D721Med (cell line): ENCODE measurements at places on chromosomes 5 and 9.

- no peak for DNase-seq
Observed at GRCh38 chr5:112119508-112119907, 299.6 kb downstream of the EPB41L4A start.

GRCh38 chr5:52453176-52453575 is 334.5 kb upstream of the ITGA1 start:
- no peak for DNase-seq

GRCh38 chr9:131423171-131423581 is 29.3 kb downstream of the PRRC2B start:
- DNase-seq: no peak

- DNase-seq: no peak
Observed at GRCh38 chr9:23603311-23603710, 222.7 kb downstream of the ELAVL2 start.

DNA sequence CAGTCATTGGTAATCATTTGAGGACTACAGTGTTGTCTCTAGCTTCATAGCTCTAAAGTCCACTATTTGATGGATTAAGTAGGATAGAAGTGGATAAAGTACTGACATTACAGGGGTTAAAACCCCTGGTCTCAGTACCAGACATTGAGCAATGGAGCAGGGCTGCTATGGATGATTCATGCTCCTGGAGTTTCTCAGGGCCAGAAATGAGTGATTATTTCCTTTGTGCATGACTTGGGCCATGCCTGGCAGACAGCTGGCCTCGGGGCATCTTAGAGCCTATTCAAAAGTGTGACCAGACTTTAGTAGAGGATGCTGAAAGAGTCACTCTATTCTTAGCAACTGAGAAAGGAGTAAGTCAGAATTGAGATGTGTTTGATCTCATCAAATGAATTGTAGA is 350.7 kb upstream of the TLE4 start:
- DNase-seq: no peak

GRCh38 chr5:173752653-173753052 is 135.5 kb upstream of the CPEB4 start:
- no peak for DNase-seq

GRCh38 chr5:140346348-140347221 is at the start of gene HBEGF:
HBEGF (minus strand) TSS chr5:140346603; CDS start chr5:140346328, 275 bp downstream.
- peak; percentile 85 for DNase-seq

DNA sequence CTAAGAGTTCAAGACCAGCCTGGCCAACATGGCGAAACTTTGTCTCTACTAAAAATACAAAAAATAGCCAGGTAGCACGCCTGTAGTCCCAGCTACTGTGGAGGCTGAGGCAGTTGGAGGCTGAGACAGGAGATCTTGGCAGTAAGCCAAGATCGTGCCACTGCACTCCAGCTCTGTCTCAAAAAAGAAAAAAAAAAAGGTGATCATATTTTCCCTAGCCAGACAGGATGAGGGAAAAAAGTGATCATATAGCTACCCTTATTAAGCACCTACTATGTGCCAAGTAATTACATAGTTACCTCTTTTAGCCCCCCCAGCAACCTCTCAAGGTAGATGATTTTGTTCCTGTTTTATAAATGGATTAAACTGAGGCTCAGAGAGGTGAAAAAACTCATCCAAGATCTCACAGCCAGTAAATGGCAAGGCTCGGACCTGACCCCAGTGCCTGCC is 18.1 kb upstream of the RPL26L1 start:
- DNase-seq: no peak

DNA sequence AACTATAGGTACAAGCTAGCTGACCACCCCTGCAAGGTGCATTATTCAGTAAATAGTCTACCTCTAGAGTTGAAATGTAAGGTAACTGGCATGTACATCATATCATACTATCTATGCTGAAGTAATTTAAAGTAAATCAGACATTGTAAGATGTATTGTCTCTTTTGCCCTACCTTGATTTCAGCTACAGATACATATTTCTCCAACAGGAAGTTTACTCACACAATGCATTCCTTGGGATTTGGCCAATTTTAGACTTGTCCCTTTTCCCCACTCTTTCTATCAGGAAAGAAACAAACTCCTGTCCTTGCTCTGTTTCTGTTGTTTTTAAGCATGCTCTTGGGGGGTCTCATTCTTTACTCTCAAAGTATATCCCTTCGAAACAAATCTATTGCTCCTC is 58.5 kb upstream of the TSLP start:
- DNase-seq: no peak

DNA sequence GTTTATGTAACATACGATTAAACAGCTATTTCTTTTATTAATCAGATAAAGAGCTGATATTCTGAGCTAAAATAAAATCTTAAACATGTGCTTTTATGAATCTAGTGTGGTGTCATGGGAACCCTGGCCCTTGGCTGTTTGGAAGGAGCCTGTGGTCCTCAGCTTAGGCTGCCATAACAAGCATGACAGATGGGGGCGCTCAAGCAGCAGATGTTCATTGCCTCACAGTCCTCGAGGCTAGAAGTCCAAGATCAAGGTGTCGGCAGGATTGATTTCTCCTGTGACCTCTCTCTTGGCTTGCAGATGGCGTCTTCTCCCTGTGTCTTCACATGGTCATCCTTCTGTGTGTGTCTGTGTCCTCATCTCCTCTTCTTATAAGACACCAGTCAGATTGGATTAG is 448.2 kb downstream of the GADD45G start:
- DNase-seq: no peak

GRCh38 chr5:37665889-37666288 is 174.0 kb downstream of the GDNF start:
- DNase-seq: no peak

- DNase-seq: no peak
Observed at GRCh38 chr5:50786073-50786472, 119.6 kb downstream of the PARP8 start.

DNA sequence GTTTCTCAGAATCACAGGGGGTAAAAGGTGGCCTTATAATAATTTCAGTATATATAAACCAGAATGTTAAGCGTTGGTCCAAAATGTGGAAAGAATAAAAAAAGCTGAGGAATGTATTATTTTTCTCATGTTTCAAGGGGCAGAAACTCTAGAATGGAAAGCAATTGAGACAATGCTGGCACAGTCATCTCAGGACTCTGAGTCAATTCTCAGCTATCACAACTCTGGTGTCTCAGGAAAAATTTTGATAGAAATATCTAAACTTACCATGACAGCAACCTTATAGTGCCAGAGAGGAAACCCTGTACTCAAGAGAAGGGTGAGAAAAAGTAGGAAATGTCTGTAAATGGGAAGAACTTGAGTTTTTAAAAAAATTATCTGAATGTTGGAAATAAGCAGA is 1189.4 kb upstream of the NUDT12 start:
- no peak for DNase-seq

GRCh38 chr9:131179561-131180219 is 54.3 kb downstream of the NUP214 start:
- no peak for DNase-seq

DNA sequence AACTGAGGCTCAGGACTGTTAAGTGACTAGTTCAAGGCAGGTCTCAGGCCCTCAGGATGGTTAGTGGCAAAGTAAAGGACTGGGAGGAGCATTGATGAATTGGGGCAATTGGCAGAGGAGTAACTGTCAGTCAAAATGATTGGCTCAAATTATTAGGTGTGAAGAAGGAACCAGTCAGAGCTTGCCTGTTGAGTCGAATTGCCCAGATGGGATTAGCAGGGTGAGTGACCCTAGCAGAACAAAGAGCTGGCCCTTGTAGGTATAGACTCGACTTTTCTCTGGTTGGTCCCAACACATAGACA is 2.6 kb upstream of the NSD1 start:
- no peak for DNase-seq

DNA sequence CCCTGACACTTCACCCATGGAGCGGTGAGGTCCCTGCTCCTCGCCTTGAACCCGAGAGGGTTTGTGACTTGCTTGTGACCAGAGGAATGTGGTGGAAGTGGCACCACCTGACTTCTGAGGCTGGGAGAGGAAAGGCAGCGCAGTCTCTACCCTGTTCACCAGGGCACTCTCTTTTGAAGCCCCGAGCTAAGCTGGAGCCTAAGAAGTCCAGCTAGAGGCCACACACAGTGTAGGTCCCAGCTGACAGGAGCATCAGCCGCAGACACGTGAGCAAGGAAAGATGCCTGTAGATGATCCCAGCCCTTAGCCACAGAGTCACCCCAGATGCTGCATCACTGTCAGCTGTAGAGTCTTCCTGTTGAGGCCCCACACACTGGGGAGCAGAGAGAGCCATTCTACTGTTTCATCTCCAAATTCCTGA is 1.7 kb upstream of the ANGPTL2 start:
- DNase-seq: no peak

- DNase-seq: no peak
Observed at GRCh38 chr5:7742241-7742656, 108.7 kb downstream of the CFAP90 start.

GRCh38 chr5:18312016-18312415 is 677.8 kb downstream of the TAF11L14 start:
- DNase-seq: no peak

DNA sequence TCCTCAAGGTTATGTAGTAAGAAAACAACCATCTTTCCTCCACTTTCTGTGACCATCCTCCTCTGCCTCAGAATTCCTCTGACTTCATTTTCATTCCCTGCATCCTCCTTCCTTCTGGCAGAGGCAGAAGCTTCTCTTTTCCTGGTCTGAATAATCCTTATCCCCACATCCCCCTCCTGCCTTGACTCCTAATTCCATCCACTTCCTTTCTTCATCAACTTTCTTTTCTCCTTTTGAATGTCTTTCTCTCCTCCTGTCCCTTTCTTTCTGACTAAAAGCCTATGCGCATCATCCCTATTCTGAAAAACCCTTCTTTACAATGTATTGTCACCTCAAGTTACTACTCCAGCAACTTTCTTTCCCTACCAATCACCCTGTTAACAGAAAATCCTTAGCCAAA is 79.0 kb downstream of the CDO1 start:
- no peak for DNase-seq

DNA sequence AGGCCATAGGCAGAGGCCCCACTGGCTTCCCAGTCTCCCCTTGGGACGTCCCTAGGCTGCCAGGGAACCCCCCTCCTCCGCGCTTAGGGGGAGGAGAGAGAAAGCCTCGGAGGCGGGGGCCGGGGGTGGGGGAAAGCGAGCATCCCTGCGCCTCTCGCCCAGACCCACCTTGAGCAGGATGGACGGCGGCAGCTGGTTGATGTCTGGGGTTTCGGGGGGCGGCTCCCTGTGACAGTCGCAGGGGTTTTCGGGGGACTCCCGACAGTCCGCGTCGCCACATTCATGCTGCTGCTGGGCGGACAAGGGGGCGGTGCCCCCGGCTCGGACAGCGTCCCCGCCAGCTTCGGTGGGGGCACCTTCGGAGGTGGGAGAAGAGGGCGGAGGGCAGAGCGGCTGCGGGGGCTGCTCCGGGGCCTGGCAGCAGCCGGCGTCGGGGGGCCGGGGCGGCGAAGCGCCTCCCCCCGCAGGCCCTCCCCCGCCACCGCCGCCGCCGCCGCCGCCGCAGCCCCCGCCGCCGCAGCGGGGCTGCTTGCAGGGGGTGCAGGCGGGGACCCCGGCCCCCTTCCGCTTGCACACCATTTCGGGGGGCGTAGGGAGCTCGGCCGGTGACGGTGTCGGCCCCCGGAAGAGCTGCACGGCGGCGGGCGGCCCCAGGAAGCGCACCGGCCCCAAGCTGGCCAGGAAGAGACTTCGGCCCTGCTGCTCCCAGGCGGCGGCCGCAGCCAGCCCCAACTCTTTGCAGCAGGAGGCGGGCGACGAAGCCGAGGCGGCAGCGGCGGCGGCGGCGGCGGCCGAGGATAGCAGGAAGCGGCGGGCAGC is 1.2 kb downstream of the FBXL17 start:
- no peak for DNase-seq

DNA sequence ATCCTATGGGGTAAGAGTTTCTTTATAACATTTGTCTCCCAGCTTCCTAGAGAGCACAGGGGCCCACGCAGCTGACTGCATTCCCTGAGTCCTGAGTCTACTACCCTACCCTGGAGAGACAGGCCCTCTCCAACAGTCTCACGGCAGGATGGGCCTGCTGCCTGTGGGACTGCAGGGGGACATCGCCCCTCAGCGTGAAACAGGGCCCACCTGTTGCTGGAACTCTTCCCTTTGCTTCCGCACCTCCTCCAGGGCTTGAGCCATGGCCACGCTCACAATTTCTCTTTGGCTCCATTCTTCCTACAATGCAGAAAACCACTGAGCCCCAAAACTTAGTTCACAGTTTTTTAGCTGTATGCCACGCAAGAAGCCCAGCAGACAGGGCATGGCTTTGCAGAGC is 28.2 kb downstream of the ARPC5L start:
- DNase-seq: no peak

- no peak for DNase-seq
Observed at GRCh38 chr5:23419115-23419514, 88.3 kb upstream of the PRDM9 start.

DNA sequence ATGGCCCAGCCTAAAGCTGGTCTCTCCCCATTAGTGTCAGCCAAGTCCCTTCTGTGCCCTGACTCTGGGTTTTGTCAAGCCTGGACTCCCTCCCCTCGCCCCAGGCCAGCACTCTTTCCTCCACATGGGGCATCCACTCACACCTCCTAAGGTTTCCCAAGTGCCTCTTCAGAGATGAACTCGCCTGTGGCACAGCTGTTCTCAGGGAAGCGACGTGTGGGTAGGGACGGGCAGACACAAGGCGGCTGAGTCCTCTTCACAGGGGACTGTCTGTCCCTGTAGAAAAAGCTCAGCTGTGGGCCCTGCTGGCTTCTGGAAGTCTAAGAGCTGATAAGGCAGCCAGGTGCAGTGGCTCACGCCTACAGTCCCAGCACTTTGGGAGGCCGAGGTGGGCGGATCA is 78.5 kb downstream of the CACNA1B start:
- DNase-seq: no peak

GRCh38 chr5:41762426-41762825 is 107.8 kb downstream of the OXCT1 start:
- DNase-seq: no peak

- no peak for DNase-seq
Observed at GRCh38 chr9:71620746-71621145, 147.6 kb downstream of the CEMIP2 start.

- no peak for DNase-seq
Observed at GRCh38 chr5:137190441-137190840, 308.7 kb downstream of the SPOCK1 start.

GRCh38 chr9:87710443-87710842 is 15.5 kb upstream of the CTSL start:
- no peak for DNase-seq

- DNase-seq: no peak
Observed at GRCh38 chr9:69895185-69895584, 74.6 kb downstream of the CFAP95 start.

- no peak for DNase-seq
Observed at GRCh38 chr5:129384736-129385135, 75.4 kb upstream of the ADAMTS19 start.

DNA sequence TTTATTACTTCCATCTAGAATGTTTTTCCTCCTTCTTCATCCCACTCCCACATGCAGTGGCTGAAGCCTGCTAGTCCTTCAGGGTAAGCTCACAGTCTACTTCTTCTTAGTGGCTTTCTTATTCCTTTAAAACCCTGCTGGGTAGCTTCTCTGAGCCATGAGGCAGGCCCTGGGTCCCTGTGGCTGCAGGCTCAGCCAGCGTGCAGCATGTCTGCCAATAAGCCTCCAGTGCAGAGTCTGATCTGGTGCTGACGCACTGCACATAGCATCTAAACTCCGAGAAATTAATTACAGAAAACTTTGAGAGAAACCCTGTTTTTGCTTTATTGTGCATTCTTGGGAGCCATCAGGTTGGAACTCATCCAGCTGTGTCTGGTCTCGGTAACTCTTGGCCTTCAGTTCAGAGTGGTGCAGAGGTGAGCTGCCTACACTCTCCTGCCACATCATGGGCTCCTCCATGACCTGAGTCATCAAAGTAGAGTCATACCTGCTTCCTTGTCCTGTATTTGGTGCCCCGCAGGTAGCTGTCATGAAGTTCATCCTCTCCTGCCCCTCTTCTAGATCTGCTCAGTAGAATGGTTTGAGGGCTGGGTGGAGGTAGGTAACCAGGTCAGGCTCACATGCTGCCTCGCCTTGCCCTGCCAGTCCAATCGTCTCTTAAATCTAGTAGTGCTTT is 339.4 kb downstream of the KDM4C start:
- DNase-seq: no peak
